ENCODE measurements at places on chromosomes 1 and 21. TPM values are rescaled to one million over a fixed set of nuclear protein-coding genes. Genes with fewer than 3 reads are reported as not detected.

- DNase-seq, result no peak
Measured at GRCh38 chr1:28538286-28538685, 14.6 kb upstream of the TRNAU1AP start.

The HES2 gene
- total RNA-seq, result not detected

GRCh38 chr1:44225761-44226160 is 12.5 kb downstream of the DMAP1 start:
- DNase-seq, result no peak

DNA sequence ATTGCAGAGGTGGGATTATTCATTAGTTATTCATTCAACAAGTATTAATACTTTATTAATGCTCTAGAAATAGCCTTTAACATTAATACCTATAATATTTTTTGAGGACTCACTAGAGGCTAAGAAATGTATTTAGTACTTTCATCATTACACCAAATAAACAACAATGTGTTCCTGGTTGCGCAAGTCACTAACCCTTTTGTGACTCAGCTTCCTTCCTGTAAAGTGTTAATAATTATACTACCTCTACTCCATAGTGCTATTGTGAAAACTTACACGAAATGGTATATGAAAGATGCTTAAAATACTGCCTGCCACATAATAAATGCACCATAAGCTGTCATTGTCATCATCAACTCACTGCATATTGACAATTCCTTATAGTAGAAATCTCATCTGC is 431.0 kb downstream of the DPYD start:
- no peak for DNase-seq

DNA sequence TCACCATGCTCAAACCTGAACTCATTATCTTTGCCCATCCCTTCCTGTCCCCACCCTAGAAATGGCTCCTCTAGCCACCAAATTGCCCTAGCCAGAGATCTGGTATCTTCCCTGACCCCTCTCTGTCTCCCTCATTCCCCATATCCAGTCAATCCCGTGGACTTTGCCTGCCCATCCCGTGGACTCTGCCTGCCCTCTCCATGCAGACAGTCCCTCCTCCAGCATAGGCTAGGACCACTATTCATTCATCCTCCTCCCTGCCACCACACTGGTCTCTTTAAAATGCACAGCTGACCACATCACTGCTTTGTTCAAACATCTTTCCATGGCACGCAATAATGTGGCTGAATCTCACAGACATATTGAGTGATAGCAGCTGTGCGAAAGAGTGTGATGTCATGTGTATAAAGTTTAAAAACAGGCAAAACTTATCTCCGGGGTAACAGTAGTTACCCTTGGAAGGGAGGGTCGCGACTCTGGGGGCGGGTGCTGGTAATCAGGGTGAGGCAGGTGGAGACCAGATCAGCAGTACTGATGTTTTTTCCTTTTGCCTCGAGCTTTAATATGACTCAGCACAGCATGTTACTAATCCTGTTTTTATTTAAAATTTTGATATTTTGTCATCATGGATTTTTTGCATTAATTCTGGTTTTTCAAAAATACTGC is 4.8 kb upstream of the SLC2A1 start:
- DNase-seq, result peak; percentile 39

The RNU5D-1 gene
- not detected for total RNA-seq

DNA sequence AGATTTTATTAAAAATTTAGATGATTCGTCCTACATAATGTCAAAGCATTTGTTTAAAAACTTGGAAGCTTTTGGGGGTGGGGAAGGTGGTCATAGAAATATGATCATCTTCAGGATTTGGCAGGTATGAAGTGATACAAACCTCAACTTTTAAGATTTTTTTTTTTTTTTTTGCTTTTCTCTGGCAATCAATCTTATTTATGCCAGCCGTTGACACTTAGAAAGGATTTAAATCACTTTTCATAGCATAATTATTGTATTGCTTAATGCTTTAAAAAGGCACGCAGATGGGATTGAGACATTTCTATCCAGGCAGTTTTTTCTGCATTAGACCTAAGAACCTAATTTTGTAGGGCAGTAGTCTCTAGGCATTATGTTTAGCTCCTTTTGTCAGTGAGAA is 19.7 kb downstream of the MRPS6 start:
- DNase-seq, result no peak

DNA sequence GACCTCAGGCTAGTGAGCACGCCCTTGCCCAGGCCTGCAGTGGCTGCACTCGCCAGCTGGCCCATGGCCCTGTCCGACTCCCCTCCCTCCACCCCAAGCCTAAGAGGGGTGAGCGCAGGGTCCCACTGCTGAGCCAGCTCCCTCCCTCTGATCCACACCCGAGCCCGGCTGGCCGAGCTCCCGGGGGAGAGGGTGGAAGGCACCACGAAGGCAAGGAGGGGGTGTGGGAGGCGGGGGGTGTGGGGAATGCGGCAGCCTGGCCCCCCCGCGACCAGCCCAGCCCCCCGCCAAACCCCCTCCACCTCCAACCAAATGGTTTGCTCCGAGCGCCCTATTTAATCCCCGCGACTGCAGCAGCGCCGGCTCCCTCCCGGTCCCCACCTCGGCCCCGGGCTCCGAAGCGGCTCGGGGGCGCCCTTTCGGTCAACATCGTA is at the start of gene CADM3:
Gene CADM3 (plus strand): TSS at position 362 of the 434 bp plus-strand sequence. CDS start 151 bp downstream, outside the sequence.
- DNase-seq, result peak; percentile 65

- no peak for DNase-seq
Measured at GRCh38 chr1:221457685-221458446, 284.0 kb downstream of the DUSP10 start.

The PLA2G2D gene
- total RNA-seq, result not detected

DNA sequence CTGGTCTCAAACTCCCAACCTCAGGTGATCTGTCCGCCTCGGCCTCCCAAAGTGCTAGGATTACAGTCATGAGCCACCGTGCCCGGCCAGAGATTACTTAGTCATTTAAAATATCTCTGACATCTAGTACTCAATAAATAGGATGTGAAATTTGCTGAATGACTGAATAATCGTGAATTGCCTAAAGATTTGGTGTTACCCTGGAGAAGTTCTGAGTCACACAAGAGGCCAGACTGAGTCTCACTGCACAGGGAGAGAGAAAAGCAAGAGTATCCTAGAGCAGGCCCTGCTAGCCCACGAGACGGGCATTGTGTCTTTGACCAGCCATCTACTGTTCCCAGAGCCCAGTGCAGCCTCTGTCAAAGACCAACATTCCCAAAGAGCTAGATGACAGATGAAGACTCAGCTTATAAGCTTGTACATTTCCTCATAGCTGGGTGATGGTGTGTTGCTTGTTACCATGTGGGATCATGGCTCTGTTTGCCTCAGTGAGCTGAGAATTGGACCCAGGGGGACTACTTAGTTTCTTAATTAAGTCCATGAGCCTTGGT is 5.6 kb upstream of the EIF4G3 start:
- DNase-seq, result no peak

GRCh38 chr1:51058858-51059257 is 43.2 kb upstream of the C1orf185 start:
- DNase-seq, result no peak

GRCh38 chr1:9127395-9128165 is 1.3 kb downstream of the GPR157 start:
- no peak for DNase-seq

DNA sequence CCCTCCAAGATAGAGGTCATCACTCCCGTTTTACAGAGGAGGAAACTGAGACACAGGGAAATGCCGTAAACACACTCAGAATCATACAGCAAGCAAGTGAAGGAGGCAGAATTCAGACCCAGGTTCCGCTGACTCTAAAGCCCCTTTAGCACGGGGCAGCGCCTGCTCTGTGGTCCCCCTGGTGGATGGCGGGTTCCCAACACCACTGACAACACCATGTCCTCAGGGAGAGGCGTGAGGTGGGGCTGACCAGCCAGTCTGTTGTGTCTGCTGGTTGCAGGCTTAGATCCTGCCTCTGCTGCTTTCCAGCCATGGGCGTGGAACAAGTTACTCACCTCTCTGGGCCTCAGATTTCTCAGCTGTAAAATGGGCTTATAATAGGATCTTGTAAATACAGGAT is 617.3 kb downstream of the MATN1 start:
- DNase-seq, result no peak

GRCh38 chr1:82318921-82319320 is 518.2 kb downstream of the ADGRL2 start:
- DNase-seq, result no peak

The AMPD1 gene
- total RNA-seq, result not detected

DNA sequence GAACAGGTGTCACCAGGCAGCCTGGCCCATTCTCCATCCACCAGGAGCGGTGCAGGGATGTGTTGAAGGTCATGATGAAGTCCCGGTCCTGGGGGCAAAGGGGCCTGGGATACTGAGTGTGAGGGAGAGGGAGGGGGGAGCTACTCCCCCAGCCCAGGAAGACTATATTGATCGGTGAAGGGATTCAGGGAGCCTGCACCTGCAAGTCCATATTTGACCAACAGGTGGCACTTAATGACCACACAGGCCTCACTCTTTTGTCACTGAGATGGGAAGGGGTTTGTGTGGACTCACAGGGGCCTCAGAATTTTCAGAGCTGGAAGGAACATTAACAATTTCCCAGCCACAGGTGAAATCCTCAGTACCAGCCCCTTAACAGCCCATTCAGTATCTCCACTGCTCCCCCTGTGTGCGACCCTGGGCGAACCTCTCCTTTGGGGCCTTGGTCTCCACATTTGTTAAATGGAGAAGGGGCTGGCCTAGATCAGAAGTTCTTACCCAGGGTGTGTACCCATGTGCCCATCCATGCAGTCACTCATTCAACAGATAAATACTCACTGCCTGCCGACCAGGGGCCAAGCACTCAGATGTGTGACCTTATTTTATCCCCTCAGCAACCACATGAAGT is 55.6 kb downstream of the NKAIN1 start:
- peak; percentile 62 for DNase-seq

GRCh38 chr1:34844252-34844634 is 15.3 kb downstream of the SMIM12 start:
- no peak for DNase-seq

- DNase-seq, result no peak
Measured at GRCh38 chr1:185846672-185847444, 112.7 kb downstream of the HMCN1 start.

- no peak for DNase-seq
Measured at GRCh38 chr1:197842646-197843045, 59.8 kb upstream of the C1orf53 start.

- DNase-seq, result no peak
Measured at GRCh38 chr1:6982860-6983259, 197.6 kb downstream of the CAMTA1 start.

- no peak for DNase-seq
Measured at GRCh38 chr1:149903836-149904491, 4.6 kb downstream of the BOLA1 start.

GRCh38 chr1:55369474-55369873 is 154.3 kb upstream of the USP24 start:
- no peak for DNase-seq

GRCh38 chr1:39182804-39183203 is 21.7 kb upstream of the MACF1 start:
- DNase-seq, result no peak

DNA sequence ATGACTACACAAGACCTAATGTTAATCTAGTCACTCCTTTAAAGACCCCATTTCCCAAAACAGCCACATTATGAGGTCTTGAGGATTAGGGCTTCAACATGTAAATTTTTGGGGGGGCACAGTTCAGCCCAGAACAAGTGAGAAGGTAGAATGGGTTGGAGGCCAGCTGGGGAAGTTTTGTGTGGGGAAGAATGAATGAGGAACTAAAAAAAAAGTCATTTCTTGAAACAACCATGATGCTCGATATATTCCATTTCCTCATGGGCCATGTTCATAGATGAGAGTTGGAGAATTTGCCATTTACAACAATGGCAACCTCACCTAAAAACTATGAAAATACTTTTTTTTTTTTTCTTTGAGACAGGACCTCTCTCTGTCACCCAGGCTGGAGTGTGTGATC is 14.5 kb downstream of the NLRP3 start:
- no peak for DNase-seq

DNA sequence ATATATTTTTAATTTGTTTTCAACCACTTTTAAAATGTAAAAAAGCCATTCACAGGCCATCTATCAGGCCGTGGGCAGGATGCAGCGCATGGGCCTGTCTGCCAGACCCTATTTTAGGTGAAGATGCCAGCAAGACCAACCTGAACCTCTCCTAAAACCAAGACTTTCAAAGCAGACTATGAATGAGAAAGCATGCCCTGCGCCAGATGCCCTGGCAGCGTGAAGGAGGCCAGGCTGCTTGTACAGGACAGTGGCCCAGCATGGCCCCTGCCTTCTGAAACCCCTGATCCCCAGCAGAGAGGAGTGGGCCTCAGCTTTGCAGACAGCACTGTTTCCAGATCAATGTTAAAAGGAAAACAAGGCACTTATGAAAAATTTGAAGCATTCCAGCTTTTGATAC is 31.6 kb downstream of the WDR4 start:
- DNase-seq, result no peak

- DNase-seq, result no peak
Measured at GRCh38 chr1:155455588-155456195, 106.9 kb downstream of the ASH1L start.

The PIGC gene
- 28.1 TPM for total RNA-seq

GRCh38 chr1:106289265-106289928 is 767.1 kb upstream of the PRMT6 start:
- DNase-seq, result no peak

DNA sequence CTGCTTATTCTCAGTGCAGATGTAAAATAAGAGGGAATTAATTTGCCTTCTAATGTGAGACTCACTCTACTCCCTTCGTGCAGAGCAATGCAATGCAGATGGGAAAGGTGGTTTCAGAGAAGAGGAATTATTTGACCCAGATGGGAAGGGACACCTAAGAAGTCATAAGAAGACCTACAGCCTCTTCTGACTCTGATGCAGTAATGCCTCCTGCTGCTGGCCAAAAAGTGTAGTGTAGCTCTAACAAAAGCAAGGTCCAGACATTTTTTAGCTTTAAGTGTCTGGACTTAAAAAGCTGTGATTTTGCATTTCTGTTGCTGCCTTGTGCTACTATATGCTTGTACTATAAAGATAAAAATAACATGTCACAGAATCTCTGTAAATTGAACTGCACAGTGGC is 501.4 kb downstream of the TTLL7 start:
- no peak for DNase-seq

The E2F2 gene
- total RNA-seq, result 1.2 TPM

The TLR5 gene
- total RNA-seq, result 1.2 TPM

DNA sequence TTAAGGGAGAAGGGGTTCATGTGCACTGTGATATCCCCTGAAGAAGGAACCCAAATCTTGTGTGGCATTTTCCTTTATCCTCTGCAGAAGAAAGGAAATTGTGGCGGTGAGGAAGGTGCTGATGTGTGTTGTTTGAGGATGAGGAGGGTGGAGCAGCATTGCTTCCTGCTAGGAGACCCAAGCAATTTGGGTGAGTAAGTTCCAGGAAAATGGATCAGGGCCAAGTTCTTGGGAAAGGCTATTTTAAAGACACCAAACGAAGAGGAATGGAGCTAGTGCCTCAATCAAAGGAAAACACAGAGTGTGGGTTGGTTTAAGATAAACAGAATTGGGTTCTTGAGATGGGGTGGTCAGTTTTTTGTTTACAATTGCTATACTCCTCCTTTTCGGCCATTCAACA is 86.7 kb upstream of the MARK1 start:
- no peak for DNase-seq

DNA sequence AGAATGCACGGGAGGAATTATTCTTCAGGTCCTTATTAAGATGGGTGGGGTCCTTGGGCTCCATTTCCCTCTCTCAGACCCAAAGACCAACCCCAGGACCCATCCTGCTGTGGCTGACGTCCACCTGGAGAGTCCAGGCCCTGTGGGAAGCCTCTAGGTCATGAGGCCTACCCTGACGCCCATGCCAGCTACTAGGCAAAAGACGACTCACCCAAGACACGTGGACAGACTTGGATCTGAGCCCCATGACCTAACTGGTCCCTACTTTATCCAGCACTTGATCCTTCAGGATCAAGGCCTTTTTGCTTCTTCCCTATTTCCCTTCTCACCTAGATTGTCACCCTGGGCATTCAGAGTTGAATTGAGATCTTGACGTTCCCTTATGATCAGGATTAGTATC is 56.0 kb upstream of the CASZ1 start:
- no peak for DNase-seq

The CCDC30 gene
- 11.8 TPM for total RNA-seq

All from frontal cortex (tissue), 4 donors.